ENCODE measurements at places on chromosomes 1 and 21.

DNA sequence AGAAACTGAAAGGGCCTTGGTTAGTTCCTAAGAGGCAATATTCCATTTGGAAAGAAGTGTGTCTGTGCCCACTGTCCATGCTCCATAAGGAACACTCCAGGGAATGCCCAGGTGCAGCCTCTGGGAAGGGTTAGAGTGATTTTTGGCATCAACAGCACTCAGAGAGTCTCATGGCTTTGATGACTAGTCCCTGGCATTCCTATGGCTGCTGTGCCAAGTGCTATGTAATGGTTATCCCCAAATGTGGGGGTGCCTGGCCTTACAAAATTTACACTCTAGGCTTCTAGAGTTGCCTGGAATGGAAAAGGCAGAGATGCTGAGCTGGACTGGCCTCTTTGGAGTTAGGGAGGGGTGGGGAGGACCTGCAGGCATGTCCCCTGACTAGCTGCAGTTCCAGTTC is 75.0 kb upstream of the BCAR3 start:
- DNase-seq = no peak

GRCh38 chr1:6028042-6028850 is 17.4 kb upstream of the KCNAB2 start:
- no peak for DNase-seq

GRCh38 chr1:29836651-29837646 is 600.6 kb downstream of the PTPRU start:
- no peak for DNase-seq

GRCh38 chr1:68594851-68595250 is 98.0 kb upstream of the DEPDC1 start:
- DNase-seq = no peak

GRCh38 chr21:29193072-29193471 is 62.6 kb downstream of the MAP3K7CL start:
- no peak for DNase-seq

DNA sequence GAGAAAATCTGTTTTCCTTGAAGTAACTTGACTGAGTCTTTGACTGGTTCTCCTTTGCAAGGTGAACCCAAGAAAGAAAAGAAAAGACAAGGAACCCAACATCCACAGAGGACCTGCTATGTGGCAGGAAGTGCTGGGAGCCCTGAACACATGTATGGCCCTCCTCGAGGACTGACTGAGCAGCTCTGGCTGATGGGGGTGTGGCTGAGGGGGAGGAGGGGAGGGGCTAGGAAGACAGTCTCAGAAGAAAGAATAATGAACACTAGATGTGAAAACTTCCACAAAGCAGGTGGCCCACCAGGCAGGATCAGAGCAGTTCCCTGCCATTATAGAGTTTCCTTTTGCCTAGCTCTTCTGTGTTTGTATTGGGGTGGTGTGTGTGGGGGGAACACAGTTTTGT is 26.1 kb downstream of the NENF start:
- DNase-seq = no peak

DNA sequence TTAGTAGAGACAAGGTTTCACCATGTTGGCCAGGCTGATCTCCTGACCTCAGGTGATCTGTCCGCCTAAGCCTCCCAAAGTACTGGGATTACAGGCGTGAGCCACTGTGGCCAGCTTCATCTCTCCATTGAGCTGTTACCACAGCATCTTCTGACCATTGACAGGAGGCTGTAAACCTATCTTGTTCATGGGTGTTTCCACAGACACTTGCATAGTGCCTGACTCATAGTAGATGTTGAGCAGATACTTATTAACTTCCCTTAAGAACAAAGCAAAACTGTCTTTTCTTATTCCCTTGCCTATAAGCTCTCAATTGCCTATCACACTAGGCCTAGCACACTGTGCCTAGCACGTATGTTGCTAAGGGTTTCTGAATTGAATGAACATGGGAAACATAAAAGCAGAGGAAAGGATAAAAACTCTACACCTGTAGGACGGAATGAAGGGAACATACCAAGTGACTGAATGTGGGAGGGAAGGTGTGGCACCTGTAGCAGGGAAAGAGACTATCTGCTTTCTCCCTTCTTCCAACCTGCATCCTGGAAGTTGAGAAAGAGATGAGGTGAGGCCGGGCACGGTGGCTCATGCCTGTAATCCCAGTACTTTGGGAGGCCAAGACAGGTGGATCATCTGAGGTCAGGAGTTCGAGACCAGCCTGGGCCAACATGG is 1.2 kb upstream of the C1orf54 start:
- DNase-seq = no peak

DNA sequence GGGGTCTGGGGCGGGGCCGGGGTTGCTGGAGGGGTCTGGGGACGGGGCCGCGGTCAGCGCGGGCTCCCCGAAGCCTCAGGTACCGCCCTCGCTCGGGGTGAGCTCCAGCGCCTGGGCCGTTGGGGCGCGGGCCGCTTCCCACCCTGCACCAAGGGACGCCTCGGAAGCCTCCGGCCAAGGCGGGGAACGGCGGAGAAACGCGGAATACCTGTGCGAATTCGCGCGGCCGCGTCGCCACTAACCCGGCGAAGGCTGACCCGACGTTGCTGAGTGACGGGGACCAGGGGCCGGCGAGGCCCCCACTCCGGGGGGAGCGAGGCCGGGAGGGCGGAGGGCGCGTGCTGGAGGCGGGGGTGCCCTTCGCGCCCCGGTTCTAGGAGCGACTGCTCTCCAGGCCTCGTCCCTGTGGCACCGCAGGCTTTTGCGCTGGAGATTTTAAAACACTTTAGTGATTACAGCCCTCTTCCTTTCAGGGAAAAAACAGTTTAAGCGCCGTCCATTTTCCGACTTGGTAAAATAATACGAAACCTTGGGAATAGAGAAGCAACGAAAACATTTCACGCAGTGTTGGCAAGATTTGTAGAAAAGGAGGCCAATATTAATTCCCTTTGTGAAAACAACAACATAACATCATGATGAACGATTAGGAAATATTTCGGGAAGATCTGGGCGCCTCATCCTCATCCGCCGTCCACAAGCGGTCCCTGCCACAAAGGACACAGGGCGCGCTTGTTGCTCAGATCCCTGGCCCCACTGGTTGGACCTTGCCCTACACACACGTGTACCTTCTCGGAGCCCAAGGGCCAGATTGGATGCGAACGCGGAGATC is 971 bp upstream of the GNG4 start:
- no peak for DNase-seq

DNA sequence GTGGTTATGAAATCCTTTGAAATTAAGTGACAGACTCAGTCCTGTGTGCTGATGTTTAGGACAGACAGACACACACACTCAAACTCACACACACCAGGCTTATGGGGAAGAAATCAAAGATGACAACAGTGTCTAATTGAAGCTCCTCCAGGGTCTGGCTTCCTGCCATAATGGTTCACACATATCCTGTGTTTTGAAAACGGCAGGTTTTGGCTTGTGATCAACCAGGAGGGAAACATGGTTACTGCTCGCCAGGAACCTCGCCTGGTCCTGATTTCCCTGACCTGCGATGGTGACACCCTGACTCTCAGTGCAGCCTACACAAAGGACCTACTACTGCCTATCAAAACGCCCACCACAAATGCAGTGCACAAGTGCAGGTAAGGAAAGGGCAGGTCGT is 4.6 kb downstream of the MTARC1 start:
- DNase-seq = no peak

GRCh38 chr1:182806015-182806678 is 16.6 kb downstream of the NPL start:
- no peak for DNase-seq

DNA sequence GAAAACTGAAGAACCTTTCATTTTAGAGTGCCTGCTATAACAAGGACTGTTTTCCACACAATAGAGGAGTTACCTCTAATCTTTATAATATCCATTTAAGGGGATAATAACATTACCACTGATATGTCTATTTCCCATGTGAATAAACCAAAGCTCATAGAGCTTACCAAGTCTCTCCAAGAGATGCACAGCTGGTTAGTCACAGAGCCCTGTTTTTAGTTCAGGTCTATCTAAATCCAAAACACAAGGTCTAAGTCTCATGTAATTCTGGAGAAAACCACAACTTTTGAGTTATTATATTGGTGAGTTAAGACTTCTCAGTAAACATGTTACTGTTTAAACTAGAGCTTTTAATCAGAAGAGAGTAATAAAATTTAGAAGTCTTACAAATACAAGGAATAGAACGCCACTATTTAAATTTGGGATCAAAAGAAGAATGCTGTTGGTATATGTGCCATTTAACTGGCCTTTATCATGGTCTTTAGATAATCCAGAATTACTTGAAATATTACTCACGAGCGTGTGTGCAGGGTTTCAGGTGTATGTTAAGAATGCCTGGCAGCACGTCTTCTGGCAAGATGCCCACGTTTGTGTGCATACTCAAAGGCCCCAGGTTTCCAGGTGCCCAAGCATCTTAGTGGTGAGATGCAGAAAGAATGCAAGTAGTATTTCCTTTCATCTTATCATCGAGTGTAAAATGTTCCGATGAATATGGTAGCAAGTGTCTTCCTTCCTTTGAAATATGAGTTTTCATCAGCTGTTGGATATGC is 190.6 kb downstream of the FMN2 start:
- DNase-seq = no peak

GRCh38 chr1:204650911-204651570 is 34.5 kb downstream of the LRRN2 start:
- DNase-seq = no peak

DNA sequence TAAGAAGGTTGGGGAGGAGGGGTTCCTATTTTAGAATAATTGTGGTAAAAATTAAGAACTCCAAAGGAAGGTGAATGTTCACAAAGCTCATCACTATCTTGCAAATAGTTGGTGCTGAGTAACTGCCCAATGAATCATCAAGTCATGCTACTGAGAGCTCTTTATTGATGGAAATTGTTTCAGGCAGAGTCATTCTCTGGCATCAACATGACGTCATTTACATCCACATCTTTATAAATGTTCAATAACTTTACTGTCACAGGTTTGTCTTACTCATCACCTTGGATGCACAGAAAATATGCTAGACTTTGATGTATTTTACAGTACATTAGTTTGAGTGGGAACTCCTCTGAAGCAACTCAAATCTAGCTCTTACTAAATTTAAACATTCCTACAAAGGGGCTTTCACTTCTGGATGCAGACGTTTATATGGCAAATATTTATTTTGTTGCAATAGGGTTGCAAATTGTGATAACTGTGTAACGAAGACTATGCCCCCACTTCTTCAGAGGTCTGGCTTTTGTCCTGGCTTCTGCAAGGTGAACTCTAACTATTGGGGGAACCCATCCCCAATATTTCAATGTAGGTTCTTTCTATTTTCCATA is 273.7 kb upstream of the AJAP1 start:
- no peak for DNase-seq

DNA sequence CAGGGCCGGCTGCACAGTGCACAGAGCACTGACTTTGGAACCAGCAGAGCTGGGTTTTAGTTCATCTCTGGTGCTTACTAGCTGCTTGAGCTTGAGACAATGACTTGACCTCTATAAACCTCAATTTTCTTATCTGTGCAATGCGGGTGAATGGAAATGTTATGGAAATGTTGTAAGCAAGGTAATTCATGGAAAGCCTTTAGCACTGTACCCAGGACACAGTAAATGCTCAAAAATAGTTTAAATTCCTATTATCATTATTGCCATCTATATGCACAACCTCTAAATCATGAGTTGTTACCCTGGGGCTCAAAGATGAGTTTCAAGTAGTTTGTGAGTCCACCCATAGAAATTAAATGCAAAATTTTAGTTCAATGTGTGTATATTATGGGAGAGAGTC is 99.5 kb downstream of the CSMD2 start:
- DNase-seq = no peak

DNA sequence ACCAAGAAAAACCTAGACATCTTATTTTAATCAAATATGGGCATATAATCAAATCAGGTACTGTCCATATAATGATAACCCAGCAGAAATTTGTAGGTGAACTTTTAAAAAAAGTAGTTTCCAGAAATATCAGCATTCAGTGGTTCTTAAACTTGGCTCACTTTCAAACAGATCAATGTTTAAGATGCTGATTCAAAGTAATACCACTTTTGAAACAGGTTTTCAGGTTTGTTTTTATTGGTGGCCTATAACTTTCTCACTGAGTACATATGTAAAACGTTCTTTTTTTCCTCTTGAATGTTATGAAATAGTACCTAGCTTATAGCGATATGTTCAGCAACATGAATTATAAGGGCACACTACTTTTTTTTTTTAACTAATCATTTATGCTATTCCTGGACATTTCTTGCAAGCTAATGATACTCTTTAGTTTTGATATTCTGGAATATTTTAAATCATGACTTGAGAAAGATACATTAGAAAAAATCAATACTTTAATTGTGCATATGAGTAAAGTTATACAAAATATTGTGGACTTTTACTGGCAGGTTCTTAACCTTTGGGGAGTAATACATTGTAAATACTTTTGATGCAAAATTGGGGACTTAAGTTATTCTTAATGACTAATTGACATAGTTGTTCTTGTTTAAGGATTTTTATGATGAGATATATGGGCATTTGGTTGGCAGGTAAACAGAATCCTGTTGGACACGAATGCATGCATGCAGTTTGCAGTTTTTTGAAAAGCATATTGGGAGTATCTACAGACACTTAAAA is 3.0 kb downstream of the NFIA start:
- no peak for DNase-seq

DNA sequence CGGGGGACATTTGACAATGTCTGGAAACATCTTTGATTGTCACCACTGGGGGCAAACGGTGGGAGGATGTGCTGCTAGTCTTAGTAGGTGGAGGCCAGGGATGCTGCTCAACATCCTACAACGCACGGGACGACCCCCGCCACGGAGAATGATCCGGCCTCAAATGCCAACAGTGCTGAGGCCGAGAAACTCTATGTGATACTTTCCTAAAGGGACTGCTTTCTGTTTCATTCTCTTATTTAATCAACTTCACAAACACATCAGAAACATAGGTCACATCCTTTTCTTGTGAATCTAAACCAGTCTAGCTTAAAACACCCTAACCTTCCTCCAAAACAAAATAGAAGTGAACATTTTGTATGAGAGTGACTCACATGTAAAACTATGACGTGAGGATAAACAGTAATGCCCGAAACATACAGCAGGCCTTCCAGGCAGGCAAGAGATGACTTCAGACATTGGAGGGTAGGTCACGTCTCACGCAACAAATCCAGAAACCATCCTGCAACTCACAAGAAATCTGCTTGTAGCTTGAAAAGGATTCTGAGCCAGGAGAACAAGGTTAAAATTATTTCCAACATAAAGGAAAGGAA is 37.2 kb upstream of the ETS2 start:
- DNase-seq = no peak

DNA sequence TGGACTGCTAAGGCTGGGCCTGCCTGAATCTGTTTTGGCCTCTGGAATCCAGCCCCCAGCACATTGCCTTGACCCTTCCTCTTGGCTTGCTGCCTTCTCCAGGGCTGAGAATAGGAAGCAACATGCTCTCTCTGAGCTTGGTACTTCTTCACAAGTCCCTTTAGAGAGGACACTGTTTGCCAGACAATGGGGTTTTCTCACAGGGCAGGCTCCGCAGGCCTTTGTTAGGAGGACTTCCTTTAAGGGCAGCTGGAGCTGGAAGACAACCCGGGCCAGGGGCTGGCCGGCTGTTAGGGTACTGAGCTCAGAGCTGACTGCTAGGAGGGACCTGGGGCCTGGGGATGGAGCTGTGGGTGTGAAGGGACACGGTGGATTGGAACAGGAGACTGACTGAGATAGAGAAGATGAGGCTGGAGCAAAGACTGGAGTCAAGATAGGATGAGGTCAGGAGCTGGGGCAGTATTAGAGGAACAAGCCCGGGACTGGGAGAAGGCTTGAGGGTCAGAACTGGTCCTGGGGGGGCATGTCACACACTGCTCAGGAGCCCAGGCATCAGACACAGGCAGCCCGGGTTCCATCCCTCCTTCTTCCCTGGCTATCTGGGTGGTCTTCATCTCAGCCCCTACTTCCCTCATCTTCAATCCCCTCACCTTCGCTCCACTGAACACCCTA is 5.4 kb upstream of the ALPL start:
- no peak for DNase-seq

GRCh38 chr1:29383746-29384371 is 147.5 kb downstream of the PTPRU start:
- no peak for DNase-seq

Measured in anterior cingulate cortex (tissue), 58 donors.